ENCODE measurements at places on chromosomes 12 and 14. TPM values are rescaled to one million over a fixed set of nuclear protein-coding genes. Genes with fewer than 3 reads are reported as not detected.

CD4 gene
- 6.2 TPM for total RNA-seq

KRT78 gene
- total RNA-seq: not detected

LBHD2 gene
- total RNA-seq: not detected

ENDOU gene
- total RNA-seq: not detected

WDHD1 gene
- total RNA-seq: 5.8 TPM
